AG08395 (cell line): ENCODE measurements at places on chromosomes 13 and 19.
A peak's percentile ranks its signal among the peaks of the same experiment; 100 is the strongest.

DNA sequence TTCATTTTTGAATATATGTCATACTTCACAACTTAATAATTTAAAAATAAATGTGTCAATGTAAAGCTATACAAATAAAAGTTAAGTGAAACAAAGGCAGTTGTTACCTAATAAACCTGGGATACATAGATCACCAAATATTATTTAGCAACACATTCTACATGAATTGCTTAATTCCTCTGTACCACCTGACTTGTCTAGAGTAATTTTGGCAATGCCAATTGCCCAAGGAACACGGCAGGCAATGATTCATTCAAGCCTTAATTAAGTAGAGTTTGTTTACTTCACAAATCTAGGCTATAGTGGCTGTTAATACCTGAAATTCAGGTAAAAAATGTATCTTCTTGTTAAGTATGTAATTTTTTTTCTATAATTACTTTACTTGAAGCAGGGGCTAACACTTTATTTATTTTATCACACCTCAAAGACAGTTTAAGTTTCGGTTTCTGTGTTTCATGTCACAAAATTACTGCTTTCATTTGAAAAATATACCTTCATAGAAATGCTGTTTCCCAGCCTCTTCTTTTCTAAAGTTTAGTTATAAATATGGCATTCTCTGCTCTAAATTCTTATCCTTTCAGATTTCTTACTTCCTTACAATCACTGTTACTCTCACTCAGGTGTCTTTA is 705.7 kb downstream of the SLITRK5 start:
- DNase-seq, result no peak

GRCh38 chr13:108315273-108315672 is 45.8 kb downstream of the TNFSF13B start:
- DNase-seq, result no peak

DNA sequence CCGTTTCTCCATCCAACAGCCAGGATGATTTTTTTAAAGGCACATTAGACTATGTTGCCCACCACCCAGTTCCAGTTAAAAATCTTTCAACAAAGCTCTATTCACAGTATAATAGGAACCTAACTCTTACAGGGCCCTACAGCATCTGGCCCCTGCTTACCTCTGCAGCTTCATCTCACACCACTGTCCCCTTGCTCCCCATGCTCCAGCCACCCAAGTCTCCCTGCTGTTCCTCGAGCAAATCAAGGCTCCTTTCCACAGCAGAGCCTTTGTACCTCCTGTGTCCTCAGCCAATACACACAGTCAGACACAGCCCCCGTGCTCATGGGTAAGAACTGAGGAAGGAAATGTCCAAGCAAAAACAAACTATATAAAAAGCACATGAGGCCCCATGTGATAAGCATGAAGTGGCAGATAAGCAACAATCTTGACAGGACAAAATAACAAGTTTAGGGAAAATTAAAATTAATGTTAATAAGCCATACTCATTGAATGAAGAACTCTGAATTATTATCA is 67.5 kb downstream of the TSC22D1 start:
- DNase-seq, result no peak

- no peak for DNase-seq
Measured at GRCh38 chr13:40484974-40485373, 181.5 kb downstream of the FOXO1 start.

- no peak for DNase-seq
Measured at GRCh38 chr13:96780105-96780504, 214.2 kb downstream of the OXGR1 start.

DNA sequence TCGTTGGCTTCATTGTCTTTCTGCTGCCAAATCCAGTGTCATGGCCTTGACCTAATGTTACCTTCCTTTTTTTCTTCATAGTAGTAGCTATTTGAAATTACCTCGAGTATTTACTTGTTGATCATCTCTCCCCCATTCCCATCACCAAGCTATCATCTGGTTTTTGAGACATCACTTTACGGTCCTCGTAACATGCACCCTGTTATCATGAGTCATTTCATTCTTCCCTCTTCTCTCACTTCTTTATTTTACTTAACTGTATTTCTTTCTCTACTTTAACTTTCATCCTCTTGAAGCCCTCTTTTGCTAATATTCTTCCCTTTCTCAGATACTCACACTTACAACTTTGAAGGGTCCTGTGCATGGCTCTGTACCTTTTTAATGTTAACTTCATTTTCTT is 31.8 kb downstream of the TPP2 start:
- no peak for DNase-seq

DNA sequence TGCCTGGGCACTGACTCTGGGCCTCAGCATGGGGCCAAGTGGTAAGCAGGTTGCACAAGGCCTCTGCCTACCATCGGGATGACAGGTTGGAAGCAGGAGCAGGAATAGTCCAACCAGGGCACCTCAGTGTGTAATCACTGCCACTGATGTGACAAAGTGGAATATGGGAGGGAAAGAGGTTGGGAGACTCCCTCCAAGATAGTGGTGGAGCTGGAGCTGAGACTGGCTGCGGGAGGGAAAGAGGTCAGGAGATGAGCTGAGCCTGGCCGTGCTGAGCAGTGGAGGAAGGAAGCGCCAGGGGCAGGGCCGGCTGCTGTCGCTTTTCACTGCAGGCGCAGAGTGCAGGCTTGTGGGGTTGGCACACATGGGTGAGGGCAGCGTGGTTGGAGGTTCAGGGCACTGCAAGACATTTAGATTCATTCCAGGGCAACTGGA is 6.8 kb downstream of the UPF3A start:
- DNase-seq, result no peak

- DNase-seq, result no peak
Measured at GRCh38 chr13:40368127-40368891, 298.1 kb downstream of the FOXO1 start.

- DNase-seq, result peak; percentile 34
Measured at GRCh38 chr19:48418317-48419064, 25.0 kb downstream of the GRIN2D start.

DNA sequence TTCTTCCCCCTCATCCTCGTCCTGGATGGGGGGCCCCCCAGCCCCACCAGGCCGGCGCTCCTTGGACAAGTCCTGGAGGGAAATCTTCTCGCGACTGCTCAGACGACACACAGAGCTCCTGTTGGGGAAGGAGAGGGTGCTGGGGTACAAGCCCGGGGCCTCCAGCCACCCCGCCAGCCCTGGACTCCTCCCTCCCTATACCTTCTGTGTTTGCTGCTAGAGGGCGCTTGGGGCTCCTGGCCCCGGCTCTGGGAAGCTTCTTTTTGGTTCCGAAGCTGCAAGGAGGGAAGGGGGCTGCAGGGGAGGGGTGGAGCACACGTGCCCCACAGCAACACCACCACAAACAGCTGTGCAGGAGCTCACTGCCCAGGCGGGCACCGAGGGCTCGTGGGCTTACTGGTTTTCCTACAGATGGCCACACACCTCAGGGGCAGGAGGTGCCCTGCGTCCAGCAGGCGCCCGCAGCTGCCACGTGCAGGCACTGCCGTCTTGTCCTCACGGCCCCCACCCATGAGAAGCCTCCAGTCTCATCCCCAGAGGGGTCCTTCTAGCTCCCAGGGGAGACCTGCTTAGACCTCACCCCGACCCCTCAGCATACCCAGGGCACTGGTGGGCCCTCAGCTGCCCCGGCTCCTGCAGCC is 20.5 kb downstream of the EPS8L1 start:
- no peak for DNase-seq

DNA sequence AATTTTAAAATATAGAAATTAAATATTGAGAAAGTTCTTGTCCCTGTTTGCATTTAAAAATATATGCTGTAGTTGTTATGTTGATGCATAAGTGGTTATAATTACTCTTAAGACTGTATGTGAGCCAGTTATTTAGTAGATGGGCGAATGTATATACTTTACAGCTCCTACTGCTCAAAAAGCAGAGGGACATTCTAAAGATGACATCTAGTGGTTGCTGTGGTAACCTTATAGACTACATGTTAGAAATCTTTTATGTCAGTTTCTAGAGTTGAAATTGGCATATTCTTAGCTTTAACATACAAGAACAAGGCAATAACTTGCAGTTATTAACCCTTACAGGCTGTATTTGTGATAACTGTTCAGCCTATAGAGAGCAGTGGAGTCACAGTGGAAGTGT is 160.5 kb downstream of the OLFM4 start:
- DNase-seq, result no peak

DNA sequence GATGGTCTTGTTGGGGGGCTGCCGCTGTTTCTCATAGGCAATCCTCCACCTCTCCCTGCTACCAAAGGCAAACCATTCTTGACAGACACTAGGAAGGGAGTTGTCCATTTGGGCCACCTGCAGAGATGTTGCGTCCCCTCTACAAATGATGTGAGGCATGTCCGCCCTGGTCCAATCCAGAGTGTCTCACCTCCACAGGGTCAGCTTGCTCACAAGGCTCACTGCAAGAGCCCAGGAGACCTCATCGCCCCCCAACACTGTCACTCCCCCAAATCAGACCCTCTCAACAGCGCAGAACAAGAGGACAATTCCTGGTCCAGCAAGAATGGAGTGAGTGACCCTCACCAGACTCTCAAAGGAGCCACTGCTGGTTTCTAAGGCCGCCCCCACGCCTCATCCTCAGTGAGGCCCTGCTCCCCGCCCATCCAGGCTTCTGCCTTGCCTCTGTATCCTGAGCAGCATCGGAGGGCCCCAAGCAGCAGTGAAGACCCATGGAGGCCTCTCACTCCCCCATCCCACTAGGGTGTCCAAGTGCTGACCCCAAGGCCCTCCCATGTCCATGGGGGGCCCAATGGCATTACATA is 6.5 kb downstream of the HNRNPL start:
- no peak for DNase-seq

DNA sequence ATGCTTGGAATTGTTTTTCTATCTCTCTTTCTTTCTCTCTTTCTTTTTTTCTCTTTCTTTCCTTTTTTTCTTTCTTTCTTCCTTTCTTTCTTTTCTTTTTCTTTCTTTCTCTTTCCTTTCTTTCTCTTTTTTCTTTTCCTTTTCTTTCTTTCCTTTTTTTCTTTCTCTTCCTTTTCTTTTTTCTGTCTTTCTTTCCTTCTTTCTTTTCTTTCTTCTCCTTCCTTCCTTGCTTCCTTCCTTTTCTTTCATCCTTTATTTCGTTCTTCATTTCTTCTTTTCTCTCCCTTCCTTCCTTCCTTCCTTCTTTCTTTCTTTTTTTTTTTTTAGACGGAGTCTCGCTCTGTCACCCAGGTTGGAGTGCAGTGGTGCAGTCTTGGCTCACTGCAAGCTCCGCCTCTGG is 1.9 kb upstream of the MEX3D start:
- no peak for DNase-seq

- DNase-seq, result no peak
Measured at GRCh38 chr19:36210497-36210896, 4.0 kb downstream of the ZNF565 start.
